ENCODE measurements at places on chromosomes 2 and 18. TPM values are rescaled to one million over a fixed set of nuclear protein-coding genes. Genes with fewer than 3 reads are reported as not detected.
A peak's percentile ranks its signal among the peaks of the same experiment; 100 is the strongest.

Gene MEIS1
- total RNA-seq: 0.31 TPM

- no peaks in the 10 kb centered on the region for H3K27me3 ChIP-seq
- peaks cover 4% of the 10 kb centered on the region for H3K4me1 ChIP-seq
- DNase-seq: no peak
- no peaks in the 10 kb centered on the region for H3K36me3 ChIP-seq
- H3K27ac ChIP-seq: no peak overlapping the region
Measured at GRCh38 chr18:23585897-23586248, 433 bp downstream of the NPC1 start.

DNA sequence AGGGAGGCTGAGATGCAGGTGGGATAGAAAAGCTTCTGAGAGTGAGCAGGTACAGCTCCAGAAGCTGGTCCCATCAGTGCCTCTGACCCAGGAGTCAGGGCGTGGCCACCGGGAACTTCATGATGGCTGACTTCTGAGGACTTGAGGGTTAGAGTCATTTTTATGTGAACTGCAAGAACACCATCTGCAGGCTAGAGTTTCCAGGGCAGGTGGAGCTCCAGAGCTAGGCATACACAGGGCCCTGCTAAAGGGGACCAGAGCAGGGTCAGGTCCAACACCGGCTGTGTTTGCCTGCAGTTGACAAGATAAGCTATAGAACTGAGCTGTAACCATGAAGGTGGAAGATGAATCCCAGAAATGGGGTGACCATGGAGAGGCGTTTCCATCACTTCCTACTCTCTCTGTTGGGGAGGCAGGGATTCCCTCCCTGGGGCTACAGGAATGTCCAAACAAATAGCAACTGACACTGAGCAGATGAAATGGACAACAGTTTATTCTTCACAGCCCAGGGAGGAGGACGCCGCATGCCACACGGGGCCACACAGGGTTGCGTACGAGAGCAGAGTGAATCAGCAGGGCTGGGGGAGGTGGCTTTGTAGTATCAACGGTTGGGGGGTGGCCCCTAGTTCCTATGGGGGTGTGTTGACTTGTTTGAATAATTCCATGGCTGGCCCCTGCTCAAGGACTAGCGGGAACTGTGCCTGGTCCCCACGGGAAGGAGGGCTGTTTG lies 77.6 kb upstream of the ZNF516 start:
- H3K27me3 ChIP-seq: no peaks in the 10 kb centered on the region
- no peaks in the 10 kb centered on the region for H3K36me3 ChIP-seq
- no peak for DNase-seq
- no peak overlapping the region for H3K27ac ChIP-seq
- H3K4me3 ChIP-seq: no peak overlapping the region
- H3K4me1 ChIP-seq: 0 out of 2 replicates have a peak, but pooled peaks cover 2% of the 10 kb centered on the region

DNA sequence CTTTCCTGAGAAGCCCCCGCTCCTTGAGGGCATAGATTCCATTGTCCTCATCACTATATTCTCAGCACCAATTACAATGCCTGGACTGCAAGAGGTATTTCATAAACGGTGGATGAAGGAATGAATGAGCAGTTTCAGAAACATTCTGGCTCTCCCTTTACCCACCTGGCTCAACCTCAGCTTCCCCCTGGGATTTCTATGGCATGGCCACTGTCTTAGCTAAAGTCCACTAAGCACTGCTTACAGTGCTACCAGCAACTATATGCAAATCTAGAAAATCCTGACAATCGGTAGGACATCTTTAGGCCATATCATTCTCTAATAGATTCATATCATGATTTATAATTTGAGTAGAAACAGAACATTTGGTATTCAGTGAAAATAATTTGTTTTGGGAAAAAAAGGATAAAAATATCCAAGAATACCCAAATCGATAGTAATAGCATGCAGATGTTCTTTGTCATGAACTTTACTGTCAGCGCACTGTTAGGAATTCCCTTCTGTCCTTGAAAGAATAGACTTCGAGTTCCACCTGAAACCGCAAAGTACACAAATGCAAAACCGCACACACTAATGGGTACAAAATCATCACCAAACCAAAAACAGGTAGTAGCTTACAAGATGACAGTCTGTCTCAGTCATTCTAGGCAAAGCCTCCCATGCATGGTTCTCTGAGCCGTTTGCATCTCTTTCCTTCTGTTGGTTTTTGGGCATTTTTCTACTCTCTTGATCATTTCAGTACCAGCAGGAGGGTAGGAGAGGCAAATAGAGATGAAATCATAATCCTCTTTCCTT lies 303.6 kb upstream of the ID2 start:
- no peak overlapping the region for H3K4me3 ChIP-seq
- no peaks in the 10 kb centered on the region for H3K4me1 ChIP-seq
- no peak for DNase-seq
- H3K36me3 ChIP-seq: peaks cover 3% of the 10 kb centered on the region
- H3K27me3 ChIP-seq: no peaks in the 10 kb centered on the region

DNA sequence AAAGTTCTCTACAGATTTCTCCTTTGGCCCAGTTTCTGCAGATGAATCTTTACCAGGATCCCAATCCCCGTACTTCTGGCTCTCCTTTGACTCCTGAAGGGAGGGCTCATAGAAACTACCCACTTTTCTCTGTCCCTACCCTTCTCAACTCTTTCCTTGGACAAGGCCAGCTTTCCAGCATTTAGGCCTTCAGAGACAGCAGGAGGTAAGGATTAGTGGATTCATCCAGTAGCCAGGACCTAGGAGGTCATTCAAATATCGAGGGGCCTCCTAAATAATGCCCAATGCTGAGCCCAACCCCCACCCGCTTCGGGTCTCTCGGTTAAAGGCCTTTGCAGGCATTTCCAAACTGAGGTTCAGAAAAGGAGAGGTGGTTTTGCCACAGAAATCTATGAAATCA lies 4.8 kb upstream of the ZNF532 start:
- H3K36me3 ChIP-seq: peaks cover 9% of the 10 kb centered on the region
- no peaks in the 10 kb centered on the region for H3K27me3 ChIP-seq
- DNase-seq: no peak
- H3K4me1 ChIP-seq: peaks cover 9% of the 10 kb centered on the region
- peak overlapping the region; percentile 46 for H3K4me3 ChIP-seq

Measured in H9 (cell line).